ENCODE measurements at places on chromosomes 1 and 21. TPM values are rescaled to one million over a fixed set of nuclear protein-coding genes. Genes with fewer than 3 reads are reported as not detected.

Gene PAPPA2
- 0.45 TPM for total RNA-seq

- DNase-seq = no peak
Measured at GRCh38 chr1:156608981-156609380, 7.7 kb upstream of the GPATCH4 start.

DNA sequence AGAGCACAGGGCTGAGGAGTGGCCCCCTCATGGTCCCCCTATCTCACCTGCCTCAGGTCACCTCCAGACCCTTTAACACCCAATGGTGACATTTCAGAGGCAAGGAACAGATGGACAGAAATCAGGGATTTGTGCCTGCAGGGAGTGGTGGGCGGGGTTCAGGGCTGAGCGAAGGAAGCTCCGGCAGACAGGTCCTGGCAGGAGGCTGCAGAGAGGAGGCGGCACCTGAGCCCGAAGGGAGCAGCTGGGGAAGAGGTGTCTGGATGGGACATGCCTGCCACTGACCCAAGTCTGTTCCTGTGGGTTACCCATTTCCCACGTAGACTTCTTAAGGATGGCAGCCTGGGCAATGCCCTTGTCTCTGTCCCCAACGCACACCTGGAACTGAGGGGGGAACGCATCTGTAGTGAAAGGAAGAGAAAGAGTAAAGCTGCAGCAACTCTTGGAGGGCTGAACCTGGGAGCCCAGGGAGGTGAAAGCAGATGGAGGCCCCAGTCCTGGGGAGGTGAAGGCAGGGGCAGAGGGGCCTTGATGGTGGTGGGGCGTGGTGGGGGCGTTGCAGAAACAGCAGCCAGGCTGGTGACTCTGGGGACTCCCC is 61.6 kb upstream of the ADARB1 start:
- DNase-seq = no peak

- no peak for DNase-seq
Measured at GRCh38 chr1:162924179-162924578, 63.2 kb upstream of the CCDC190 start.

Gene KCNE2
- total RNA-seq = not detected

DNA sequence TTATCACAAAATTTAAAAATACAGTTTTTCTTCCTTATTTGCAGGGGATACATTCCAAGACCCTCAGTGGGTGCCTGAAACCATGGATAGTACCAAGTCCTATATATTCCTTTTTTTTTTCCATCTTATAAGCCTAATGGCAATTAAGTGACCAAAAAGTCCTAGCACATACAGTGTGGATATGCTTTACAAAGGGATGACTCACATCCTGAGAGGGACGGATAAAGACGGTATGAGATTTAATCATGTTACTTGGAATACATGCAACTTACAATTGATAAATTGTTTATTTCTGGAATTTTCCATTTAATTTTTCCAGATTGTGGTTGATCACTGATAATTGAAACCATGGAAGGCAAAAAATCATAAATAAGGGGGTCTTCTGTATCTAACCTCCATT is 181.2 kb upstream of the BRINP3 start:
- DNase-seq = no peak

- no peak for DNase-seq
Measured at GRCh38 chr1:53605181-53605580, 133.8 kb downstream of the GLIS1 start.

Gene C8B
- 288 TPM for total RNA-seq

DNA sequence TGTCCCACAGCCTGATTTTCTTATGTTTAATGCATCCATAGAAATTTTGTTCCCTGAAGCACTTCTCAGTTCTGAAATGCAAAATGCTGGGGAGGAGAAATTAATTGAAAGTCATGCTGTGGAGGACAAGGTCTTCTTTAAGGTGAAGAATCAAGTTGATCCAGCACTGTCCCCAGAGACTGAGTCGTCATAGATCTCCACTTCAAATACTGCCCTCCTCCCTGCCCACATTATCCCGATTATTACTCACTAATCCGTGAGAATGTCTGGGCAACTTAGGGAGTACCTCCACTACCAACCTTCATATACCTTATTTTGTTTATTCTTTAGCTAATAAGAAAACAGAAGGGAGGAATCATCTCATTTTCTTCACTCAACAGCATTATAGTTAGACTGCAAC is 70.0 kb upstream of the FMN2 start:
- DNase-seq = no peak

Gene AADACL3
- not detected for total RNA-seq

DNA sequence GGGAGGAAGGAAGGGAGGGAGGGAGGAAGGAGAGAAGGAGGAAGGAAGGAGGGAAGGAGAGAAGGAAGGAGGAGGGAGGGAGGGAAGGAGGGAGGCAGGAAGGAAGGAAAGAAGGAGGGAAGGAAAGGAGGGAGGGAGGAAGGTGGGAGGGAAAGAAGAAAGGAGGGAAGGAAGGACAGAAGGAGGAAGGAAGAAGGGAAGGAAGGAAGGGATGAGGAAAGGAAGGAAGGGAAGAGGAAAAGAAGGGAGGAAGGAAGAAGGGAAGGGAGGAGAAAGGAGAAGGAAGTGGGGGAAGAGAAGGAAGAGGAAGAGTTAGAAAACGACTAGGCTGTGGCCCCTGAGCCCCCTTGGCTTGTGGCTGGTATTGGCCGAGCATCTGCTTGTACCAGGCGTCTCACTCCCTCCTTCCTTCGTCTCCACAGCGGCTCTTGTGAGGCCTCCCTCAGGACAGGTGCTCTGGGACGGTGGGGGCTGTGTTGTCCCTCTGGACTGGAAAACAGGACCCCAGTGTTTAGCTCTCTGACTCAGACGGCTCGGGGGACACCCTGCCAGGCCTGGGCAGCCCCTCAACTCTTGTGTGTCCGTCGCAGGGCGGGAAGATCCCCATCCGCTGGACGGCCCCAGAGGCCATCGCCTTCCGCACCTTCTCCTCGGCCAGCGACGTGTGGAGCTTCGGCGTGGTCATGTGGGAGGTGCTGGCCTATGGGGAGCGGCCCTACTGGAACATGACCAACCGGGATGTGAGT is 36.2 kb upstream of the C1QA start:
- no peak for DNase-seq

Gene CELA2A
- 0.91 TPM for total RNA-seq

DNA sequence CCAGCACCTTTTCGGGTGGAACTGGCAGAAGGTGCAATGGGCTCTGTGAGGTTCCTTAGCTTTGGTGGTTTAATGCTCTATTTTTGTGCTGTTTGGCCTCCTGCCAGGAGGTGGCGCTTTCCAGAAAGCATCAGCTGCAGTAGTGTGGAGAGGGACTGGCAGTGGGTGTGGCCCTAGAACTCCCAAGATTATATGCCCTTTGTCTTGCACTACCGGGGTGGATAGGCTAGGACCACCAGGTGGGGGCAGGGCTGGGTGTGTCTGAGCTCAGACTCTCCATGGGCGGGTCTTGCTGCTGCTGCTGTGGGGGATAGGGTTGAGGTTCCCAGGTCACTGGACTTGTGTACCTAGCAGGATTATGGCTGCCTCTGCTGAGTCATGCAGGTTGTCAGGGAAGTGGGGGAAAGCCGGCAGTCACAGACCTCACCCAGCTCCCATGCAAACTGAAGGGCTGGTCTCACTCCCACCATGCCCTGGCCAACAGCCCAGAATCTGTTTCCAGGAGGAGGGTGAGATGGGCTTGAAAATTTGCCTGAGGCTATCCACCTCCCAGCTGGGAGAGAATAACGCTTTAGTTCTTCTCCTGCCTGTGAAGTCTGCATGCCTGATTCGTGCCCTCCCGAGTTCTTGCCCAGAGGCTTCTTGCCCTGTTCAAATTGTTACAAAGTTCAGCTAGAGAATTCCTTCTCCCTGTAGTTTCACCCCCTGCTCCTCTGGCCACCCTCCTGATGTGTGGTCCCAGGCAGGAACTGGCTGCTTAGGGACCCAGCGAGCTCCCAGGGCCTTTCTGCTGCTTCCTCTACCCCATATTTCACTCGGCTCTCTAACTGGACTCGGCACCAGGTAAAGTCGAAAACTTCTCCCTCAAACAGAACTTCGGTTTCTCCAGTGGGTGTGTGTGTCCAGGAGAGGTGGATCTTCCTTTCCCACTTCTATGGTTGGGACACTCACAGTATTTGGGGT is 76.5 kb upstream of the BTG3 start:
- DNase-seq = no peak

Gene ORC1
- total RNA-seq = 0.38 TPM

Gene RHD
- total RNA-seq = 0.18 TPM

GRCh38 chr1:8685463-8685862 is 132.0 kb downstream of the RERE start:
- no peak for DNase-seq

- DNase-seq = no peak
Measured at GRCh38 chr1:197948926-197949899, 32.0 kb downstream of the LHX9 start.

GRCh38 chr1:20896826-20897225 is 109.7 kb upstream of the HP1BP3 start:
- DNase-seq = no peak

DNA sequence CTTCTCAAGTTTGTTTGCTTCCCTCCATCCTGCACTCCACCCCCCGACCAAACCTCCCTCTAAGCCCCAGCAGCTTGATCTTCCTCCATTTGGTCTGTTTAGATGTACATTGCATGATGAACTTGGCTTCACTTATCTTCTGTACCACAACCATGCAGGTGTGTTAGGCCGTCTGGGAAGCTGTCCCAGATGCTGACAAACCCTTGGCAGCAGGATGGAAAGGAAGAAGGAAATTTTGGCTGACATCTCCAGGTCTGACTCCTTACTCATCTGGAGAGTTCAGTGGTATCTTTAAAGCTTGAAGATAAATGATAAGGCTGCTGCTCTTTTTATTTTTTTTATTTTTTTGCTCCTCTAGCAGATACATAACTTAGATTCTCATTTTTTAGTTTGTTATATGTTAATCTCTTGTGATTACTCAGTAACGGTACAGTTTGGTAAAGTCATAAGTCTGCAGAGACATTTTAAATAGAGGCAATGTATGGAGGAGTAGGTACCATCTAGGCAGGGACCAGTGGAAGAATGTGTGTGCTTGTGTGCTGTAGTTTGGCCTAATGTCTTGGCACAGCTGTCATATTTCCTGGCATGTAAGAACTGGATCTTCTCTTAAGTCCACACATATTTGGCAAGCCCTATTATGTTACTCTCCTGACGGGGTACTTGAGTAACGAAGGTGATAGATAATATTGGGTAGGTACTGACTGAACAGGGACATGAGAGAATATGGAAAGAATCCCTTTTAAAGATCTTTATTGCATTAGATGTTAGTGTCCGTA is 79.7 kb downstream of the CACHD1 start:
- DNase-seq = no peak

DNA sequence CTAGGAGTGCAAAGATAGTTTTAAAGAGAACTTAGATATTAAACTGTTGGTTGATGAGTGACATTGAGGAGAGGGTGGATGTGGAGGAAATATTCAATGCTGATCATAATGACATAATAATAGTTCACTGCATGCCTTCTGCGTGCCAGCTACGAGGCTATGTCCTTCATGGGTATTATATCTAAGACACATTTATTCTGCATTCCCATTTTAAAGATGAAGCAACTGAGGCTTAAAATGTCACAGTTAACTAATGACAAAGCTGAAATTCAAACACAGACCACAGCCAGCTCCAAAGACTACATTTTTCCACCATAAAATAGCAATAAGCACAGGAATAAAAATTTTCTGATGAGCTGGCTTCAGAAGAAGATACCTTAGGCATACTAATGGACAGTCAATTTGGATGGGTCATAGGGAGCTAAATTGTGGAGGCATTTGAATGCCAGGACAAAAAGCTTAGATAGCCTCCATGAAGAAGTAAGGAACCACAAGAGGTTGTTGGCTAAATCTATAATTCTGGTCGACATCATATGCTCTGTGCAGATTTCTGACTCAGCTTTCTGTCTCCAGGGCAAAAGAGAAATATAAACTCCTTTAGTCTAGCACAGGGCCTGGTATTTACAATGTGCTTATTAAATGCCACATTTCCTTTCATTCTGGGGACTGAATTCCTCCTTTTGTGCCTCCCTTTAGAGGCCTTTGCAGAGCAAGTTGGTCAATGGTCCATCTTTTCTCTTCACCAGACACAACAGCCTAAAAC is 71.2 kb upstream of the NRIP1 start:
- DNase-seq = no peak

DNA sequence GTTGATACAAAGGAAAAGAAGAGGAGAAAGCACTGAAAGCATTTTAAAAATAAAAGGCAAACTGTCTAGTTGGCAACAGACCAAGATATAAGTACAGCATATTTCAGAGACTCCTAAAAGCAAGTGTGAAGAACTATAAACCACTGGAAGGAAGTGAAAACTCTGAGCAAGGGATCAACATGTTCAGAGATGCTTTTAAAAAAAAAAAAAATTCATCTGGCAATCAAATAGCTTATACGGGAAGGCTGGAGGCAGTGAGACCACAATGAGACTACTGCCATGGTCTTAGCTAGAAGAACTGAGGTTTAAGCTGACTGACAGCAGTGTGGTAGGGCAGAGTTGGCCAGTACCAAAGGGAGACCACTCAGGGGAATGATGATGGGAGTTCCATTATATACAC is 124.3 kb downstream of the VAV3 start:
- no peak for DNase-seq

DNA sequence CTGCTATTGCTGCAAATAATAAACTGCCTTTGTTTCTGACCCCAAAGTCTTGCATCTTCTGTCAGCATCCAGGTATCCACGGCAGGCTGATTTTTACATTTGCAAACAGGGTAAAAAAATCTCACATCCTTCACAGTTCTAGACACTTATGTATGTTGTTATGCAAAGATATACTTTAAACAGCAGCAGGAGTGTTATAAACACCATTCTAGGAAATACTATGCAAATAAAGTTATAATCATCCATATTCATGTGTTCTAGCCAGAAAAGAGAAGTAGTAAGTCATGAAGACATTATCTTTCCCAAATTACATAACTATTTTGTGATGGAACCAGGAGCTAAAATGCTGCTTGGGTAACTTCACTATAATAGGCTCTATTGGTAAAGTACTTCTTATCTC is 534.2 kb downstream of the LTN1 start:
- no peak for DNase-seq

DNA sequence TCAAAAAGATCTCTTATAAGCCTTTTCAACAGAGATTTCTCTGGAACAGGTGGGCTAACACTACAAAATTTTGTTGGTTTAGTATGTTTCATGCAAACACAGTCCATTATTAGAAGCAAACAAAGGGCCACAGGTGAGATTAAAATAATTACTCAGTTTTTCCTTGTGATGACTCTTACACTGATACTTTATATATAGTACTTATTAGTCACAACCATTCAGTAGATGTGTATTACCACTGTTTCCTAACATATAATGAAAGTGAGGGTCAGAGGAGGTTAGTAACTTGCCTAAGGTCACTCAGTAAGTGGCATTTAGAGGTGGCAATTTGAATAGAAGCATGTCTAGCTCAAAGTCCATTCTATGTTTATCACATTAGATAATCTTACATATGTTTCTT is 44.2 kb downstream of the CYYR1 start:
- no peak for DNase-seq

Gene NPPA
- not detected for total RNA-seq

DNA sequence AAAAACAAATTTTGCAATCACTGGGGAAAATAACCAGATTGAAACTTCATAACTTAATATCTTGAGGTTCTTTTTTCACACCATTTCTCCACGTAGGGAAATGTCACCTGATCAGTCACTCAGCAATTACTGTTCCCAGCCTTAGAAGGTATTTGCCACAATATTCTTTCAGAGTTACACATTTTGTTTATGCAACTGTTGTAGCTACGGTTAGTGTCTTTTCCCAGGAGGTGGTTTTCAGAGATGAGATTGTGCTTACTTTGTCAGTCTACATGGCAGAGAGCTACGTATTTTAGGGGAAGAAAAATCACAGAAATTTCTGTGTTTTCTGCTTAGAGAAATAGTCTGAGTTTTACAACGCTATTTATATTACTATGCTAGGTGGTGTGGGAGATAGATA is 792.8 kb upstream of the B3GALT2 start:
- no peak for DNase-seq

- no peak for DNase-seq
Measured at GRCh38 chr1:180249725-180250498, 19.8 kb downstream of the LHX4 start.
